ENCODE measurements at places on chromosomes 1 and 21.

- DNase-seq = no peak
Measured at GRCh38 chr1:112255080-112255479, 140.9 kb upstream of the CTTNBP2NL start.

DNA sequence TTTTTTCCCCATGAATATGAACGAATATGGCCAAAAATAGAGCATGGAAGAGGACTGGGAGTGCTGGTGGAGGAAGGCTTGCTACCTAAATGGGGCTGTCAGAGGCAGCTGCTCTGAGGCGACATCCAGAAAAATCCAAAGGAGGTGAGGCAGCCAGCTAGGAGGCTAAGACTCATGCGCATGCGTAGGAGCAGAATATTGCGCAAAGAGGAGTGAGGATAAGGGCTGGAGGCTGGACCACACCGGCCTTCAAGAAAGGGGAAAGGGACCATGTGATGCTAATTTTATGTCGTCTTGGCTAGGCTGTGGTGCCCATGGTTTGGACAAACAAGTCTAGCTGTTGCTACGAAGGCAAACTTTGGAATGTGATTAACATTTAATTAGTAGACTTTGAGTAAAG is 30.5 kb downstream of the HEYL start:
- DNase-seq = no peak

DNA sequence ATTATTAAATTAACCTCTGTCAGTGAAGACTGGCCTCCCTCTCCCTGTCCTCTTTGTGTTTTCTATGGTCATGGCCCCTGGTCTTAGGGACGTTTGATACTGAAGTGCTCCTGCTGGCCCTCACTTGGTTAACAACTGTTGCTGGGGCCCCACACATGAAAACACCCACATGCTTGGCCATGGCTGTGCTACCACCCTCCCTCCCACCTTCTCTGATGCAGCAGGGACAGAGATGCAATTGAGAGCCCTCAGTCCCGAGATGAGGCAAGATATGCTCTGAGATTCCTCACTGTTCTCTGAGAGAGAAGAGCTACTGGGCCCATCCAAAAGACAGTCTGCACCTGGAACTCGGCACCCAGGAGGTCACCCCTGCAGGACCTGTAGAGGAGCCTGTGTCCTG is 33.3 kb downstream of the NCMAP start:
- DNase-seq = no peak

DNA sequence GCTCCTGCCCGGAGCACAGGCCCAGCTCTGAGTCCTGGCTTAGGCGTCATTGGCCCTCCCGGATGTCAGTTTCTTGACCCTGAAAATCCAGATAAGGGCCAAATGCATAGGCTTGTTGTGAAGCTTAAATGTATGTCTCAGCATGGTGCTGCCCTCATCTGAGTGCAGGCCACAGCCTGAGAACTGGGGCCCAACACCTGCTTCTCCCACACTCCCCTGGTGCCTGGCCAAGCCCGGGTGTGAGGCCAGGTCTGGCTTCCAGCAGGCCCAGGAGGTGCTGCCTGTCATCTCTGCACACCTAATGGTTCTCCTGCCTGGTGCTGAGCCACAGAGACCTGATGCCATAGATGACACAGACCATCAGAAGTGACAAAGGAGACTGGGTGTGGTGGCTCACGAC is 14.0 kb downstream of the MX2 start:
- no peak for DNase-seq

GRCh38 chr1:64516803-64517568 is 47.1 kb downstream of the CACHD1 start:
- no peak for DNase-seq

DNA sequence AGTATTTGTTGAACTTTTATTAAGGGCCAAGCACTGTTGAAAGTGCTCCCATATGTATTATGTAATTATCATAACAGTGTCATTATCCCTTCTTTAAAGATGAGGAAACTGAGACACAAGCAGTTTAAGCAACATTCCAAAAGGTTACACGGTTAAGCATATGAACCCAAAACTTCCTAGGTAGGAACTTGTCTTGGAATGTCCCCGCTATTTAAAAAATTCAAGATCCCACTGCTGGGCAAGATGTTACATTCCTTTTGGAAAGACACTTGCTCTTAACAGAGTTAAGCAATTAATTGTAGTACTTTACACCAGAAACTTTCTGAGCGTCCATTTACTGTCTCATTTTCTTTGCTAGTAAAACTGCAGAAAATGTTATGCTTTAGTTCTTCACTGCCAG is 15.6 kb downstream of the LMO4 start:
- no peak for DNase-seq

GRCh38 chr1:91189096-91189495 is 167.3 kb upstream of the ZNF644 start:
- no peak for DNase-seq

DNA sequence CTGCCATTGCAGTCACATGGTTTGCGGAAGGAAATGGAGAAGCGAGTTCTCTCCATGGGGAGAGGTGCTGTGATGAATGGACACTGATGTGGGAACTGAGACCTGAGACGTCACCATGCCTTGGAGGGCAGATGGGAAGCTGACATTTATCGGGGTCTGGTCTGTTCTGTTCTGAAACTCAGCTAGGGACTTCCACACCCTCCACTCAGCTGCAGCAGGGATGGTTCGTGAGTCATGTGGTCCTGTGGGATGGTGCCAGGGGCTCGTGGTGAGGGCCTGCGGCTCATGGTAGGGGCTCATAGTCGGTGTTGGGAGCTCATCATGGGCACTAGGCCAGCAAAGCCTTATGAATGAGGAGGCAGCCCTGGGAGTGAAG is 6.1 kb downstream of the GPR137B start:
- no peak for DNase-seq

DNA sequence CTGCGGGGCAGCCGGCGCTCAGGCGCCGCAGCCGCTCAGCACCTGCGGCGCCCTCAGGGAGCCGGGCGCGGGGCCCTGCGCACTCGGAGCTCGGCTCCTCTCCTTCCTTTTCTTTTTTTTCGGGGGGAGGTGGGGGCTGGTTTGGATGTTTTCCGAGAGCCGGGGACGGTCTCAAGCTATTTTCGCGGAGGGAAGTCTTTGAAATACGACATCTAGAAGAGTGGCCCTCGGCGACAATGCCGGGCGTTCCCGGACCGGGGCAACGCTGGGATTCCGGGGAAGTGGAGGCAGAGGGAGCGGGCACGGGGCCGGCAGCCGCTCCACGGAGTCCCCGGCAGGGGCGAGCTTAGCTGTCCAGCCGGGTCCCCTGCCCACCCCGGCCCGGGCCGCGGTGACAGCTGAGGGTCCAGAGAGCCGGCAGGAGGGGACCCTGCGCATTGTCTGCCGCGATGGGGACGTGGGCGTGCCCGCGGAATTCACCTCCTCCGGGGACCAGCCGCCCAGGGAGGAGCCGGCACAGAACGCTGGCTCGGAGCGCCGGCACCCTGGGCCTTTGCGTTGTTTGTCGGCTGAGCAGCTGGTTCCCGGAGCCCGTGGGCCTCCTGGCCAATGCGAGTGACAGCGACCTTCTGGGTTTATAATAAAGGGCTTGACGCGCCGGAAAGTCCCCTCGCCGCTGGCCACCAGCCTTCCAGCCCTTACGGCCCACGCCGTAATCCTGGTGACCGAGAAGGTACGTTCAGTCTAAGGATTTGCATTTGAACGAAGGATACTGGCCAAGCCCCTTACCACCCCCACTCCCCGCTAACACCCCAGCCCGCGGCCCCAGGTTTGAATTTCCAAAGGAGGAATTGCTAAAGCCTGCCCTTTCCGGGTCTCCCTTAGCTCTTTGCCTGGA is 582 bp downstream of the SLC37A1 start:
- peak; percentile 48 for DNase-seq

DNA sequence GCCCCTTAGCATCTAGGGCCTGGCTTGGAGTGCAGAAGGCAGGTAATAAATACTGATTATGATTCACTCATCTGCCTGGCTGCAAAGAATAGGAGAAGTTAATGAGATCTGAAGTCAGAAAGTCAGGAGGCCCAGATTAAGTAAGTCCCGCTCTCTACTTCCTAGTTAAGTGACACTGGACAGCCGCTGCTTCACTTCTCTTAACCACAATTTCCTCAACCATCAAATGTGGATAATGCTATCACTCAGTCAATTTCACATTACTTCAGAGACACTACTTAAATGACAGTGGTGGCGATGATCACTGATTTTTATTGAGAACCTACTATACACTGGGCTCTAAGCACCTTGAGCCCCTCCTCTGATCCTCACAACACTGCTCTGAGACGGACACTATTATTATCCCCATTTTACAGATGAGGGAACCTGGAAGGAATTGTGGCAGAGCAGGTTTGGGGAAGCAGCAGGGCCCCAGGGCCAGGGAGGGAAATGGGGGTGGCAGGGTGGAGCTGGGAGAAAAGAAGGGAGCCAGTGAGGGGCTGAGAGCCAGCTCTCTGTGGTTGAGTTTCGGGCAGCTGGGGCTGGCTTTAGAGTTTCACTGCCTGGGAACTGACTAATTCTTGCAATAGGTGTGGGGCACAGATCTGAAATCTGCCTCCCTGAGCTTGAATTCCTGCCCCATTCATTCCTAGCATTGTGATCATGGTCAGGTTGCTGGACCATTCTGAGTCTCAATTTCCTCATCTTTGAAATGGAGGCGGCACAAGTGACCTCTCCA is 2.4 kb upstream of the E2F2 start:
- no peak for DNase-seq

- DNase-seq = peak; percentile 50
Measured at GRCh38 chr1:234722904-234723720, 113.1 kb upstream of the IRF2BP2 start.

DNA sequence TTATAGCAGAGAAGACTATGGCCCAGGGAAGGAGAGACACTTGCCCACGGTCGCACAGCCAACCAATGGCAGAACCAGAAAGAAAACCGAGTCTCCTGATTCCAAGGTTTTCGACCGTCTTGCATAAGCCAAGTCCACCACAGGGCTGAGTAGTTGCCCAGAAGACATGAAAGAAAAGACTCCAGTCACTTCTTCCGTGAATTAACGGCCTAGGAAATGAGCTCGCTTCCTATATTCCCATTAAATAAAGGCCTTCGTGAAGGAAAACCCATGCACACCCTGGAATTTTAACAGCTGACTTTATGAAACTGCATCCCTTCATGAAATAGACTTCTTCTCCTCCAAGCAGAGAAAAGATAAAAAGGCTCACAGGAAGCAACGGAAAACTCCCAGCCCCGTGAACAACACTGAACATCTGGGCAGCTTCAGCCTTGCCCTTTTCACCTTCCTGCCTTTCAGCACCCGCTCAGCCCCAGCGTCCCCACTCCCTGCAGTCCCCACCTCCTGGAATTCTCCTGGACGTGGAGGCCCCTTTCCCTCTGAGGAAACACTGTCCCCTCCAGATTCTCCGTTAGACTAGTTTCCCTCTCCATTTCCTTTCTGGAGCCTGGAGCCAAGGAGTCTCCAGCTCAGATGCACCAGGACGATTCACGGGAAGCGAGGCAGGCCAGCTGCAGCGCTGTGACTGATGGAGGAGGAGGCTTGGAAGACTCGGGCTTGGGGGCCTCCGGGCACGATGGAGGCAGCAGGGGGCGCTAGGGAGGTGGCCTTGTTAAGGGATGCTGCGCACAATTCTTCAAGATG is 2.7 kb upstream of the MYOC start:
- DNase-seq = peak; percentile 50

- no peak for DNase-seq
Measured at GRCh38 chr1:159199901-159200300, 4.8 kb upstream of the ACKR1 start.

DNA sequence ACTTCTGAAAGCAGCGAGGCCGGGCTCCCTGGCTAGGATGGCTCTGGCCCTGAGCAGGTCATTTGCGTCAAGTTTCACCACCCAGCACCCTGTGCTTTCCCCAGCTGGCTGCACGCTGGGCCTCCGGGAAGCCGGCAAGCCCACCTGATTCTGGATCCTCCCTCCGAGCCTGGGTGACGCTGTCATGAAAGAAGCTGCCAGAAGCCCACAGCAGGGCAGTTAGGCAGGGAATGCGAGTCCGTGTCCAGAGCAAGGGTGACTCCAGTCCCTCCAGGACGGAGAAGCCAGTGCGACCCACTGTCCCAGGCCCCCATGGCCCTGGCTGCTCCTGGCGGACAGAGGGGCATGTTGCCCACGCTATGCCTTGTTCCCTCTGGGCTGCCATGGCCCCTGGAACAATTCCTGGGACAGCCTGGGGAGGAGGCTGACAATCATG is 44.4 kb upstream of the PCBP3 start:
- no peak for DNase-seq

GRCh38 chr1:210446479-210446878 is 117.8 kb downstream of the HHAT start:
- peak; percentile 73 for DNase-seq

DNA sequence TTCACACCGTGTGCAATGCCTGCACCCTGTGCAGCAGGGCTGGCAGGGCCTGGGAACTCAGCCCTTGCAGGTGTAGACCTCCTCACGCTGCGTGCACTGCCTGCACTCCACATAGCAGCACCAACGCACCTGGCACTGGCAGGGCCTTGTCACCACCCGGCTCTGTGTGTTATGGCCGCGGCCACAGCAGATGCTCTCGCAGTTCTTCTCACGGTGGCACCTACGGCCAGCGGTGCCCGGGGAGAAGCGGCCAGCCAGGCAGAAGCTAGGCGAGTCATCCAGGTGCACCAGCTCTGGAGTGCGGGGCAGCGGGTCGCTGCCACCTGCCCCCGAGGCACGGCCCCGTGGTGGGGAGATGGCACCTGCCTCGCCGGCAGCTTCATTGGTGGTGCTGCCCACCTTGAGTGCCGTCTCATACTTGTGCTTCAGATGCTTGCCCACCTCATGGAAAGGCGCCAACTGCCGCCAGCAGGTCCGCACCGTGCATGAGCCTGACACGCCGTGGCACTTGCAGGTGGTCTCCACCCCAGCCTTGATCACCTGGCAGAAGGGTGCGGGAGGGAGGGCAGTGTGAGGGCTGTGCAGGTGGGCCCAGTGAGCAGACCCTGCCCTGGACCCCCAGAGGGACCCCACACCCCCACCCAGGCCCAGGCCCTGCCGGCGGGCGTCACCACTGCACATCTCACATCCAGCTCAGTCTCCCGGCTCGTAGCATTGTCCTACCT is 26.1 kb downstream of the WNT9A start:
- DNase-seq = no peak

- no peak for DNase-seq
Measured at GRCh38 chr21:42702720-42703119, 49.3 kb downstream of the PDE9A start.

GRCh38 chr1:81435175-81435574 is 365.6 kb upstream of the ADGRL2 start:
- no peak for DNase-seq

DNA sequence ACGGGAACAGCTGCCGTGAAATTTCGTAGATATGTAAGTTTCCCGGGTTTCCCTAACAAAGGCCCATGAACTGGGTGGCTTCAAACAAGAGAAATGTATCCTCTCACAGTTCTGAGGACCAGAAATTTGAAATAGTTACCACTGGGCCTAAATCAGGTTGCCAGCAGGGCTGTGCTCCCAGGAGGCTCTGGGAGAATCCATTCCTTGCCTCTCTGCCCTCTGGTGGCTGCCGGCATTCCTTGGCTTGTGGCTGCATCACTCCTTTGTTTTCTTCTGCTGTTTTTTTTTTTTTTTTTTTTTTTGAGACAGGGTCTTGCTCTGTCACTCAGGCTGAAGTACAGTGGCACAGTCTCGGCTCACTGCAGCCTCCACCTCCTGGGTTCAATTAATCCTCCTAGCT is 23.7 kb downstream of the UMODL1 start:
- no peak for DNase-seq
